ENCODE measurements at places on chromosomes 3 and 15.

GRCh38 chr15:96252148-96252547 is 78.4 kb upstream of the NR2F2 start:
- DNase-seq = no peak

DNA sequence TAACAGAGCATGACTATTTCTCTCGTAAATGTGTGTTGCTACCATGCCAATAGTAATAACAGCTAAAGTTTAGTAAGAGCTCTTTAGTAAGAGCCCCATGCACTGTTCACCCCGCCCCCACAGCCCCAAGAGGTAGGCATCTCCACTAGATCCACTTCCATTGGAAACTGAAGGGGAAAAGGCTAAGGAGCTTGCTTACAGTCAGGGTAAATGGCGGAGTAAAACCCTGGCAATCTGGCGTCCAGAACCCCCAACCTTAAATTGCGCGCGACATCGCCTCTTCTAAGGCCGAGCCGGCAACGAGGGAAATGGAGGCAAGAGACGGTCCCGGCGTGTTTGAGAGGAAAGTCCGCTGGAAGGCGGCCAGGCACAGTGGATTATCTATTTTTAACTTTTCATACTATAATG is 654 bp upstream of the C3orf38 start:
- DNase-seq = peak; percentile 17

DNA sequence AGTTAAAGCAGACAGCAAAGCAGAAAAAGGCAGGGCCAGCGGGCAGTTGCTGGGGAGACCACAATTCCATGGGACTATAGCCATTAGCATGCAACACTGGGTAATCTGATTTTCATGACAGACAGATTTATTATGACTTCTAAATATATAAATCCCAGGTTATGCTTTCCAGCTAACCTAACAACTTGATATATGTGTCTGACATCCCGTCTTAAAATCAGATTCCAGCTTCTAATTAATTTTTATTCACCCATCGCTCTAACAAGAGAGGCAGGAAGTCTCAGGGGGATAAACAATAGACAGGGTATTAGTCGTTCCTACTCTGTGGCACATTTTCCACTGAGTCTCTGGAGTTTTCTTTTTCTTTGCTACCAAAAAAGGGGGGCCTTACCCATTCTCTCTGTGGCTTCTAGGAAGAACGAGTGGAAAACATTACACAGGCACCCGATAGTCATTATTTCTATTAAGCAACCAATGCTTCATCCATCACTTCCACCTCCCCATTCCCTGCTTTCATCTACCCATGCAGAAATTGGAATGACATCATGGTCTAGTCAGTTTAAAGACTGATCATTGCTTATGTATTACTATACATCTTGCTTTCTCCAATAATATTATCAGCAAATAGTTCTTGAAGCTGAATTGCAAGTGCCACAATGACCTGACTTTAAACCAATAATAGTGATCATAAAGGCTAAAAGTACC is 173.1 kb downstream of the FHIT start:
- DNase-seq = no peak

GRCh38 chr3:193716150-193716549 is 123.1 kb downstream of the OPA1 start:
- DNase-seq = no peak

GRCh38 chr3:160739079-160739478 is 17.0 kb upstream of the PPM1L start:
- no peak for DNase-seq

GRCh38 chr15:45185903-45186770 is 1.6 kb downstream of the SHF start:
- DNase-seq = no peak

DNA sequence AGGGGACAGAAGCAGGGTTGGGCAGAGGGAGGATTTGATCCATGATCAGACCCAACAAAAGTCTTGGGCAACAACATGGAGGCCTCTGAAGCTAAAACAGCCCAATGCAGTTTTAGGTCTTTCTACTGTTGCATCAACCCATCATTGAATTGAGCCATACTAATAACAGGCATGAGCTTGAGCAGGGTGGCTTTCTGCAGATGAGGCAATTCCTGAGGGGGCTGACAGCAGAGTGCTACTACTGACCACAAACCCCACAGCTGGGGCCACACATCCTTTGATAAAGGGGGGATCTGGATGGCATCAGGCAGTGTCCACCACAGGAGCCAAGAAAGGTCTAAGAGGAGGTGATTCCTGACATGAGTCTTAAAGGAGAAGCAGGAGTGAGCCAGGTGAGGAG is 517.0 kb upstream of the PPP2R3A start:
- no peak for DNase-seq

DNA sequence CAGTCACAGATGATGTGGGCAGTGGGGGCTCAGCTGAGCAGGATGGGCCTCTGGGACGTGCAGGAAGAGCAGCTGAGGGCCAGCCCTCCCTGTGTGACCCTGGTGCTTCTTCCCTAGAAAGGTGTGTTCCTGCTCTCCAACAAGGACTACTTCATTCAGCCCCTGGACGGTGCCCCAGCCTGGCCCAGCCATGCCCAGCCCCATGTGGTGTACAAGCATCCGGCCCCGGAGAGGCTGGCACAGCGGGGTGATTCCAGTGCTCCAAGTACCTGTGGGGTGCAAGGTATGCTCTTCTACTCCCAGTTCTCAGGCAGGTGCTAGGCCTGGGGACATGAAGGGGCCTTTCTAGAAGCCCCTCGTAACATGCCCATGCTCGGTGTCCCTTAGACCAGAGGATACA is 38.3 kb downstream of the SAXO2 start:
- DNase-seq = no peak

Data from activated CD4-positive, alpha-beta T cell treated with anti-CD3 and anti-CD28 coated beads, Interleukin-2, Interleukin-4, amounts not matched to agents 100 ng/mL and 50 ng/mL, durations not matched to agents 16 hours and 8 hours (primary cell).